ENCODE measurements at places on chromosomes 1 and 21.

DNA sequence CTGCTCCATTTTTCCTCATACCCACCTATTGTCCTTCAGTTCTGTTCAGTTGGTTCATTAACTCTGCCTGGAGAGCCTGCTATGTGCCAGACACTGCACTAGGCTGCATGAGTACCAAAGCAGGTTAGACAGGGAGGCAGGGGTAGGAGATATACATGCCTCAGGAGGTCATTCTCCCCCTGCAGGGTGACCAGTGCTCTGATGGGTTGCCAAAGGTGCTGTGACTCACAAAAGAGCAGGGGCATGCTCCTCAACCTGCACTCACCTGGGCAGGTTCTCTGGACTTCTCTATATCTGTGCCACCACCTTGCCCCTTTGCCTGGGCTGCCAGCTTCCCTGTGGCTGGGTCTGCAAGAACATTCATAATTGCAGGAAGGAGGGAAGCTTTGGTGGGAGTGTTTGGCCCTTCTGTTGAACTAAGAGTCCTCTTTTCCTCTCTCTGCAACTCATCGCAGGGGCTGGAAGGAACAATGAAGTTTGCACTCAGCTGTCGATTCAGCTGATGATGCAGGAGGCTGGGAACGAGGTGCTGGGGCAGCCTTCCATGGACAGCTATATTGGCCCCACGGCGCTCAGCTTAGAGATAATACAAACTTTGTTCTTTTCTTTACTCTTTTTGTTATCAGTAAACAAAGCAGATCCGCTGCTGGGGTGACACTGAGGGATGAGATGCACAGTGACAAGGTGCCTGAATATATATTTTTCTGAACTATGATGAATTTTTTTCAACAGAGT, 356.4 kb upstream of the PLXNA2 start:
- no peak for DNase-seq

GRCh38 chr1:186102547-186103148, 272.4 kb downstream of the TPR start:
- DNase-seq: peak; percentile 90

DNA sequence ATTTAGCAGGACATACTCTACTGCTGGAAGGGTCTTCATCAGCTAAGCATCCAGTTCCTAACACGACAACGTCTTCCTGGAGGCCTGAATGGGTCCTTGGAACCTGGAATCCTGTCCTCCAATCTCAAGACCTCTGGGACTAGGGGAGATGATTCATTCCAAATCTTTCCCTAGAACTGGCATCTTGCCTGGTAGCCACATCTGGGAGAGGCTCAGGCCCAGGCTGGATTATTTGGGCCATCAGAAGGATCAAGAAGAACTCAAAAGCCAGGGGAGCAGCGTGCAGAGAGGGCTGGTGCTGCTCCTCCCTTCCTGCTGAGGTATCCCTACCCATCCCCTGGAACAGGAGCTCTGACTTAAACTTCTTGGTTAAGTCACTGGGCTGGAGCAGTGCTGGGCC, 2.8 kb upstream of the PHLDA3 start:
- peak; percentile 89 for DNase-seq

- peak; percentile 98 for DNase-seq
These were observed 126.9 kb downstream of the SETD4 start for GRCh38 chr21:35933466-35933865.

GRCh38 chr1:92085727-92086126, 5.6 kb downstream of the BTBD8 start:
- DNase-seq: no peak

- DNase-seq: no peak
These were observed 108.0 kb downstream of the DNM3 start for GRCh38 chr1:171949316-171949715.

DNA sequence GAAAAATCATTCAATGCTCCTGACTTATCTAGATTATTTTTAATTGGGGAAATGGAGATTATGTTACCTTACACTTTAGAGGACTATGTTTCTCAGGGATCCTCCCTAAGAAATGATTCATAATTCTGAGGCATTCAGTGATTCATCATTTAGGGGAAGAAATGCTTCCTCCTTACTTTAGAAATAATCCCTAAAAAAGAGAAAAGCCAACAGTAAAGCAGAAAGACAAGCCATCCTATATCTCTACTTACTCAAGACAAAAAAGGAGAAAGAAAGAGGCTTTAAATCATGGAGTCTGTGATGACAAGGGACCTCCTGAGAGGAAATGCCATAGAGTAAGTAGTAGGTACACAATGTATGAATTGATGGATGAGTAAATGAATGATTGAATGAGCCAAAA, 137.0 kb downstream of the BRINP2 start:
- DNase-seq: peak; percentile 27

GRCh38 chr1:232443372-232443771, 186.6 kb downstream of the SIPA1L2 start:
- no peak for DNase-seq

DNA sequence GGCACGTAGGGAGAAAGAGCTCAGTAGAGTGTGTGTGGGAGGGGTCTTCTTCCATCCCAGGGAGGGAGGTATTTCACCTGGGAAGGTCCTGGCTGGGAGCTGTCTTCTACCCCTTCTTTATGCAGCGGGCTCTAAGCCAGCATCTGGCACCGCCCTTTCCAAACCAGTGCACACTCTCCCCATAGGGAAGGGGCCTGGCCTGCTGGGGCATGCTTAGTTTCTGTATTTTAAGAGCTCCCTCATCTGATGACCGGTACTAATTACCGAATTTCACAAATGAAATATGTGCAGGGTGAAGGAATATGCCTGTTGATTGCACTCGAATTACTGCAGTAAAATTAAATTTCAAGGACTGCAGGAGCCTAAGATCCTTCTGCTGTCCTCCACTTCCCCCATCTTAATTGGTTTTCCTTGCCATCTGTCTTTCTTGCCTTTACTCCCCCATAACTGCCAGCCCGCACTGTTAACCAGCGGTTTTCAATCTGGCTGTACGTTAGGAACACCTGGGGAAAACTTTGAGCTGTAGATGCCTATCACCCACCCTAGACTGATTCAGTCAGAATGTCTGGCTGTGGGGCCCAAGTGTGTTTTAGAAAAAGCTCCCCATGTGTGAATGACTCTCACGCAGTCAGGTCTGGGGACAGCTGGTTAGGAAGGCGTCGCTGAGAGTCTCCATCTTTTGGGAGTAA, 20.1 kb downstream of the GALNT2 start:
- no peak for DNase-seq

DNA sequence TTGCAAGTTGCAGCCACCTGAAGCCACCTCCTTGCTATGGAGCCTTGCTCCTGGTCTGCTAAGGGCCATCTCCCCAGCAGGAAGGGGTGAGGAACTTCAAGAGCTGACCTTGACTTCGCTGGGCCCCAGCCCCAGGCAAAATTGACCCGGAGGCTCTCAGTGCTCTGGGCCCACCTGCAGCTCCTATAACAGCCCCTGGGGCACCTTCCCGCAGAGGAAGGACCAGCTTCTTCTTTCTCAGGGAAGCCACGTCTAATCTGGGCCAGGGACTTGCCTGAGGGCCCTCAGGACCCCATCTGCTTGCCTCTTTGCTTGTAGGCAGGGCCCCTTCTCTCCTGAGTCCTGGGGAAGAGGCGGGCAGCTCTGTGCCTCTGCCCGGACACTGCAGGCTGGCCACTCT, 30.9 kb upstream of the GNPAT start:
- no peak for DNase-seq

- DNase-seq: peak; percentile 82
These were observed 10.8 kb upstream of the DUSP12 start for GRCh38 chr1:161738627-161739287.

- DNase-seq: no peak
These were observed 74.9 kb downstream of the NFASC start for GRCh38 chr1:204945565-204945977.

DNA sequence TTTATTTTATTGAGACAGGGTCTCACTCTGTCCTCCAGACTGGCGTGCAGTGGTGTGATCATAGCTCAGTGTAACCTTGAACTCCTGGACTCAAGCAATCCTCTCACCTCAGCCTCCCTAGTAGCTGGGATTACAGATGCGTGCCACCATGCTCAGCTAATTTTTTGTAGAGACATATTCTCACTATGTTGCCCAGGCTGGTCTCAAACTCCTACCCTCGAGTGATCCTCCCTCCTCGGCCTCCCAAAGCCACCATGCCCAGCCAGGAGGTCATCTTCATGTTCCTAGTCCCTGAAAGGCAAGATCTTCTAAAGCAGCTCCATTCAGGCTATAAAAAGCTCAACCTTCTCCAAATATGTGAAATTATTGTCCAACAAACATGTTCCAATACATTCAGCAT, 53.9 kb downstream of the TOR1AIP2 start:
- no peak for DNase-seq

DNA sequence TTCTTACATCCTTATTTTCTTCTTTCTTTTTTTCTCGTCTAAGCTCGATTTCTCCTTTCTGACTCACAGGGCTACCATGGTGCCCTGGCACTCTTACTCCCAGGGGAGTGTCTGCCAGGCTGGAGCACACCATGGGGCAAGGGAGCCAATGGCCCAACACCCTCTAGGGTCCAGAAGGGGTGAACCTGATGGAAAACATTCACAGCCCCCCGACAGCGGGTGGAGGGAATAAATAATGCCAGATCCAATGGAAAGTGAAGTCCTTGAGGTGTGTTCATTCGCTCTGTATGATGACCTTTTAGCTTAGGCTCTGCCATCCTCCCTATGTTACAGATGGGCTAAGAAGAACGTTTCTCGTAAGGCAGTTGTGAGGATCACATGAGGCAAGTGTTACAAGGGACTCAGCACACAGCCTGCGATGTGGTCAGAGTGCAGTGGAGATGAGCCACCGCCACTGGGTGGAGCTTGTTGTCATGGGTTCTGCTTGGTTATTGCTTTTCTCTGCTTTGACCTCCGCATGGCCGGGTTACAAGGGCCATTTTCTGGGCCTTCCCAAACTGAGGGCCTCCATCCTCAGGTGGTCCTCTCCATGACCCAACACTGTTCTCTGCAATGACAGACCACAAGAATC, 3.5 kb upstream of the FCMR start:
- DNase-seq: no peak

- DNase-seq: no peak
These were observed 139.8 kb downstream of the AK5 start for GRCh38 chr1:77421504-77422233.

DNA sequence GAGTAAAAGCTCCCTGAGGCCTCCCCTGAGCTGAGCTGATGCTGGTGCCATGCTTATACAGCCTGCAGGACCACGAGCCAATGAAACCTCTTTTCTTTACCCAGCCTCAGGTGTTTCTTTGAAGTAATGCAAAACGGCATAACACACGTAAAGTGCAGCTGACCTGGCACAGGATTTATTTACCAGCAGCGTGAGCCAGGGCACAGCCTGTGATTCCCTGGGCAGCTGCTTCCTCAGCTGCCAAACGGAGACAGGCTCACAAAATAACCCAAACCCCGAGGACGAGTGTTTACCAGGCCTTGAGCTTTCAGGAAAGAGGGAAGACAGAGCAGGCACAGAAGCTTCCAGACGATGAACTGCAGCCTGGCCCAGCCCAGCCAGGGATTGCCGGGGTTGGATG, 120.6 kb upstream of the ARHGEF16 start:
- DNase-seq: no peak

DNA sequence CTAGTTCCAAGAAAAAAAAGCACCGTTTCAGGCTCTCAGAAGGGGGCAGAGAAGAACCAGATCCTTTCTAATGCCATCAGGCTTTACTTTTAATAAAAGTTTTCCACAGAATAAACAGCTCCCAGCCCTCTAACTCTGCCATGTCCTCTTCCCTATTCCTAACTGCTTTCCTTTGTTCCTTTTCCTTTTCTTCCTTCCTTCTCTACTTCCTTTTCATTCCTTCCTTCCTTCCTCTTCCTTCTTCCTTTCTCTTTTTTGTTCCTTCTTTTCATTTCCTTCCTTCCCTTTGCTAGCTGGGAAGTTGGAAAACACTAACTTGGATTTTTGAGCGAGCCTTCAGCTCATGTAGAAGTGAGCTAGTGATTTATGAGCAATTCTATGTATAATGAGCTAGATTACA, 46.2 kb downstream of the KDM5B start:
- DNase-seq: no peak

DNA sequence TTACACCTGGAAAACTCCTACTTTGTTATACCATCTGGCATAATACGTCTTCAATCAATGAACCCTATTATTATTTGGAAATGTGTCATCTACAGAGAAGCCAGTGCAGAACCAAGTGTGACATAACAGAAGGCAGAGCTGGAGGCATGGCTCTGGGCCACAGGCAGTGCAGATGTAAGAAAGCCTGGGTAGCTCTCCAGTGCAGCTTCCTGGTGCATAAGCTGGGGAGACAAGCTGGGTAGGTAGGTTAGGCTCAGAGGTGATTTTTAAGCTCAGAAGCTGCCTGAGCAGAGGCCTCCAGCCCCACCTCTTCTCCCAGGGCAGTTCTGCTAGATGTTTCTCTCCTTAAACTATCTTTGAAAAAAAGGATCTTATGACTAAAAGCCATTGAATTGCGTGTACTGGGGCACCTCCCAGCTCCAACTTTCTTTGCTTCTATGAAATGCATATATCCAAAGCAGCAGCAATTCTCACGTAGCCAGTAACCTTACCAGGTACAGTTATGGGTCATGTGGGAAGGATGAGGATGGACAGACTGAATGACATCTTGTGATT, 30.7 kb downstream of the AKNAD1 start:
- no peak for DNase-seq

GRCh38 chr1:53432611-53433010, 26.6 kb upstream of the DMRTB1 start:
- DNase-seq: no peak

DNA sequence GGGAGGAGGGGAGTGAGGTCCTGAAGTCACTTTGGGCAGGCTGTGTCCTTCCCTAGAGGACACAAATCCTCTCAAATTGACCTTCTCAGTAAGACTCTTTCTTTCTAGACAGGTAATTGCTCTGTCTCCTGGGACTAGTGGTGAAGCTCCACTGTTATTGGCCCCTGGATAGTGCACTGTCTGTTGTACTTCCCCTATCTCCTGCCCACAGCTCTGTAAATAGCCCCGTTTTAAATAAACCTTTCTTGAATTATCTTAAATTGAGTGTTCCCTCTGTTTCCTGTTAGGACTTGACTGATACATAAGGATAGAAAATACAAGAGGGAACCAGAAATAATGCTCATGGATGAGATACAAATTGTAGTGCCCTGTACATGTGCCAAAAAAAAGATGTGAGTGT, 229.5 kb upstream of the USP24 start:
- DNase-seq: no peak

DNA sequence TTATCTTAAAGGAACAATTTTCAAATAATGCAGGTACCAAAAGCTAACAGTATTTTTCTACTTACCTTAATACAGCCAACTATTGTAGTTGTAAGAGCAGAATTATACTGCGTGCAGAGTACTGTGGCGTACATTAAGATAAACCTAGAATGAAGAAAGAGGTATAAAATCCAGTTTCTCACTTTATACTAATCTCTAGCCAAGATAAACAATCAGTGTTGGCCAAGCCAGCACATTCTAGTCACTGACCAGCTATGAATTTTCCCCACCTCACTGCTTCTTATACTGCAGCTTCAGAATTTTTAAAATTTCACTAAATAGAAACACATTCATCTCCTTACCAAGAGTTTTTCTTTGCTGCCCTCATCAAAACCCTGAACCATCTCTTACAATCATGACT, 33.6 kb downstream of the SLC35D1 start:
- DNase-seq: peak; percentile 39

GRCh38 chr21:38898422-38899096, 92.8 kb downstream of the ETS2 start:
- no peak for DNase-seq

- DNase-seq: no peak
These were observed 273.8 kb downstream of the MATN1 start for GRCh38 chr1:30449428-30450147.
